ENCODE measurements at places on chromosomes 2 and 18.

DNA sequence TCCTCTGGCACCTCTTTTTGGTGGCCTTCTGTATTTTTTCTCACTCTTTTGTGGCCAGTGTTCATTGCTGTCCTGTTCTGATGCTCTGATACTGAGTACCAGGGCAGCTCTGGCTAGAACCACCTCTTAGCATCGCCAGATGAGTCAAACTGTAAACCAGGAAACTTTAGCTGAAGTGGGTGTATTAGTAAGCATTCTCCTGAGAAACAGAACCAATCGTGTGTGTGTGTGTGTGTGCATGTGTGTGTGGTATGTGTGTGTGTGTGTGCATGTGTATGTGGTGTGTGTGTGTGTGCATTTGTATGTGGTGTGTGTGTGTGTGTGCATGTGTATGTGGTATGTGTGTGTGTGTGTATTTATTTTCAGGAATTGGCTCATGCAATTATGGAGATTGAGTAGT is 166.3 kb upstream of the SKOR2 start:
- peaks cover 27% of the 10 kb centered on the region for H3K27me3 ChIP-seq
- no peak overlapping the region for H3K27ac ChIP-seq
- H3K36me3 ChIP-seq = no peaks in the 10 kb centered on the region
- H3K4me1 ChIP-seq = no peaks in the 10 kb centered on the region

- no peaks in the 10 kb centered on the region for H3K36me3 ChIP-seq
- DNase-seq = no peak
- H3K4me1 ChIP-seq = peaks cover 44% of the 10 kb centered on the region
- no peak overlapping the region for H3K4me3 ChIP-seq
- H3K27me3 ChIP-seq = no peaks in the 10 kb centered on the region
- no peak overlapping the region for H3K27ac ChIP-seq
These were observed 21.6 kb downstream of the DNMT3A start for GRCh38 chr2:25320077-25320476.

DNA sequence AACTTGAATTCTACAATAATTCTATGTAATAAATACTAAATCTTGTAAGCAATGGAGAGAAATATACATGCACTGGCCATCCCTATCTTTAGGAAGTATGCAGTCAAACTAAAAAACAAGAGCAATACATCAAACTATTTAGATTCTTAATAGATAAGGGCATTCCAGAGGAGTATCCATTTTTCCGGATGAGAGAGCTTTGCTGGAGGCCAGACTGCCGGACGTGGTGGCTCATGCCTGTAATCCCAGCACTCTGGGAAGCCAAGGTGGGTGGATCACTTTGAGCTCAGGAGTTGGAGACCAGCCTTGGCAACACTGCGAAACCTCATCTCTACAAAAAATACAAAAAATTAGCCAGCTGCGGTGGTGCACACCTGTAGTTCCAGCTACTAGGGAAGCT is 60.8 kb downstream of the KIF5C start:
- no peak overlapping the region for H3K4me3 ChIP-seq
- H3K36me3 ChIP-seq = no peaks in the 10 kb centered on the region
- no peak overlapping the region for H3K27ac ChIP-seq

DNA sequence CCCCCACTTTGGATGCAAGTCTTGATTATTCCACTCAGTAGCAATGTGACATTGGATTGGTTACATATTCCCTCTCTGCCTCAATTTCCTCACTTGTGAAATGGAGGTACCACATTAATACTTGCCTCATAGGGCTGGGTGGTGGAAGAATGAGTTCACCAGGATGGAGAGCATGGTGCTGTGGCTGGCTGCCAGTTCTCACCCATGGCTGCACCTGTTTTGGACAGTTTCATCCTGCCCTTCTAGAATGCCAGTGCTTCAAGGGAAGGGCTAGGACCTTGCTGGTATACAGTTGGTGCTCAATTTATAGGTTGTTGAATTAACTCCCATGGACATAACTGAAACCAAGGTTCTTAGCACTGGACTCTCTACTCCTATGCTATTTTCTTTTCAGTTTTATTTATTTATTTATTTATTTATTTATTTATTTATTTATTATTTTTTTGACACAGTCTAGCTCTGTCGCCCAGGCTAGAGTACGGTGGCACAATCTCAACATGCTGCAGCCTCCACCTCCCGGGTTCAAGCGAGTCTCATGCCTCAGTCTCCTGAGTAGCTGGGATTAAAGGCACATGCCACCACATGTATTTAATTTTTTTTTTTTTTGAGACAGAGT is 5.3 kb upstream of the SH3RF3 start:
- H3K4me1 ChIP-seq = peaks cover 9% of the 10 kb centered on the region
- H3K27me3 ChIP-seq = no peaks in the 10 kb centered on the region
- no peaks in the 10 kb centered on the region for H3K36me3 ChIP-seq
- DNase-seq = no peak

DNA sequence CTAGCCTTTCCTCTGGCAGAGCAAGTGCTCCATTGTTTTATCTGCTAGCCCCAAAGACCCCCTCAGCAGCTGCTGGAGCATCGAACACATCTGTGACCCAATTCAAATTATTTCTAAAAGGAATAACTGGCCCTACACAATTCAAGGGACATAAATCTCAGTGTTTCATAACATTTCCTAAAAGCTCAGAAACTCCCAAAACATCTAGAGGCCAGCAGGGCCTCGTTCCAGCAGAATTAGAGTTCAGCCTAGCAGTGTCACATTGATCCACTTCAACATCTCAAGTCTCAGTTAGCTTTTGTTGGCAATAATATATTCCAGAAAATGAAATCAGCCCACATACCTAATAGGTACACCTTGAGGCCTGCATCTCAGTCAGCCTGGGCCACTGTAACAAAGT is 179.1 kb downstream of the ETAA1 start:
- no peak overlapping the region for H3K27ac ChIP-seq
- no peak overlapping the region for H3K4me3 ChIP-seq
- H3K27me3 ChIP-seq = no peaks in the 10 kb centered on the region
- no peak for DNase-seq

DNA sequence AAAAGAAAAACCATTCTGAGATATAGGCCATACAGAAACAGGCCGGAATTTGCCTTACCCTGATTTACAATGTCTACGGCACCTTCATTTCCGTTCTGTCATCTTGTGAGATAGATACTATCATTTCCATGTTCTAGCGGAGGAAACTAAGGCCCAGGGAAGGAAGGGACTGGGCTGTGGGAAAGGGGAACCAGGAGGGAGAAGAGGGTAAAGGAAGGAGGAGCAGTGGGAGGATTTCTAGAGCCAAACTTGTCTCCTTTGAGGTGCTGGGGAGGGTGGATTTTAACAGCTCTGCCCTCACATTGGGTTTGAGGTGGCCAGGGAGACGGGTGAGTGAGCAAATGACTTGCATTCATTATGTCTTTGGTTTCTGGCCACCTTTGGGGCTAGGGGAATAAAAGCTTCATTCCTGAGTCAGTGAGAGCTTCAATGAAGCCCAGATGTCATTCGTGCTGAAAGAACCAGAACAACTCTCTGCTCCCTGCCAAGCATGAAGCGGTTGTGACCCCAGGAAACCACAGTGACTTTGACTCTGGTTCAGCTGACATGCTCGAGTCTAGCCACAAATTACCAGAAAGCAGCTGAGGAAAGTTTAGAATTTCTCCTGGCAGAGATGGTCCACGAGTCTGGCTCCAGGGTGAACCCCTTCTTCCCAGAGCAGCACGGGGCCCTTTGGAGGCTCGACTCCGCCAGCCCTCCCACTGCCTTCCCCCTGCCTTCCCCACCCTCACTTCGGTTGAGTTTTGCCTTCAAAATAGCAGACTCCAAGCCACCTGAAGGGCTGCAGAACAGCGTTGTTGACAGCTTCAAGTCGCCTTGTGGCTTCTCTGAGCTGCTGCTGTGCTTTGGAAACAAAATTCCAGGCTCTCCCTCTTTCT is 3.8 kb downstream of the ACTG2 start:
- no peaks in the 10 kb centered on the region for H3K4me1 ChIP-seq
- no peak overlapping the region for H3K4me3 ChIP-seq
- no peak for DNase-seq
- H3K27ac ChIP-seq = no peak overlapping the region
- no peaks in the 10 kb centered on the region for H3K27me3 ChIP-seq

DNA sequence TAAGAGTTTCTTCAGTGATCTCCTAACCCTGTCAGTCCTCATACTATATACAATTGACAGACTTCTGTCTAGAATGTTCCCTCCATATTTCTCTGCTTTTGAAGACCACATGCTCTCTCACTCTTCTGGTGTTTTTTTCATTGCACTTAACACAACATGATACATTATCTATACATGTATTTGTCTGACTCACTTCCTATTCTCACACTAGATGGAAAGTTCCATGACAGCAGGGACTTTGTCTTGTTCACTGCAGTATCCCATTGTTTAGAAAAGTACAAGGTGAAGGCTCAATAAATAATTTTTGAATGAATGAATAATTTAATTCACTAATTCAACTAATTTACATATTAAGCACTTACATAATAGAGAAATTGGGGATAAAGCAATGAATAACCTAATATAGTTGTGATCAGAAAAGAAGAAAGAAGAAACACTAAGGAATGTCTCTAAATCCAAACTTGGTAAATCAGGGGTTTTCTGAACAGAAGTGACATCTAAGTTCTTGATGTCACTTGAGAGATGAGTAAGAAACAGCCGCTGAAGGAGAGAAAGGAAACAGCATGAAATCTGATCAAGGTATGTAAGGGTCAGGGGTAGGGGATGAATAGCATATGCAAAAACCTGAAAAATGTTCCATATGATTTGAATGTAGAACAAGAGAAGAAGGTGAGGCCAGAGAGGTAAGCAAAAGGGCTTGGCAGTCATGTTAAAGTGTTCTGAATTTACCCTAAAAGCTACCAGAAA is 42.4 kb downstream of the MBD2 start:
- H3K4me1 ChIP-seq = no peaks in the 10 kb centered on the region
- H3K36me3 ChIP-seq = no peaks in the 10 kb centered on the region
- H3K27me3 ChIP-seq = no peaks in the 10 kb centered on the region
- DNase-seq = no peak

GRCh38 chr2:184413671-184414229 is 184.6 kb upstream of the ZNF804A start:
- DNase-seq = no peak
- H3K27me3 ChIP-seq = no peaks in the 10 kb centered on the region
- no peaks in the 10 kb centered on the region for H3K4me1 ChIP-seq
- H3K4me3 ChIP-seq = no peak overlapping the region
- no peak overlapping the region for H3K27ac ChIP-seq

GRCh38 chr2:234488913-234489451 is 7.9 kb downstream of the ARL4C start:
- no peaks in the 10 kb centered on the region for H3K4me1 ChIP-seq
- H3K36me3 ChIP-seq = no peaks in the 10 kb centered on the region
- no peak overlapping the region for H3K4me3 ChIP-seq
- DNase-seq = no peak
- peaks cover 38% of the 10 kb centered on the region for H3K27me3 ChIP-seq
- no peak overlapping the region for H3K27ac ChIP-seq

- H3K27ac ChIP-seq = no peak overlapping the region
- no peaks in the 10 kb centered on the region for H3K4me1 ChIP-seq
- H3K27me3 ChIP-seq = no peaks in the 10 kb centered on the region
These were observed 31.7 kb upstream of the LINC00305 start for GRCh38 chr18:64180617-64181016.

- no peaks in the 10 kb centered on the region for H3K36me3 ChIP-seq
- no peak overlapping the region for H3K4me3 ChIP-seq
- H3K27me3 ChIP-seq = no peaks in the 10 kb centered on the region
- H3K27ac ChIP-seq = peak overlapping the region; percentile 32
- peaks cover 26% of the 10 kb centered on the region for H3K4me1 ChIP-seq
These were observed 48.3 kb downstream of the TSPYL6 start for GRCh38 chr2:54207666-54208195.

DNA sequence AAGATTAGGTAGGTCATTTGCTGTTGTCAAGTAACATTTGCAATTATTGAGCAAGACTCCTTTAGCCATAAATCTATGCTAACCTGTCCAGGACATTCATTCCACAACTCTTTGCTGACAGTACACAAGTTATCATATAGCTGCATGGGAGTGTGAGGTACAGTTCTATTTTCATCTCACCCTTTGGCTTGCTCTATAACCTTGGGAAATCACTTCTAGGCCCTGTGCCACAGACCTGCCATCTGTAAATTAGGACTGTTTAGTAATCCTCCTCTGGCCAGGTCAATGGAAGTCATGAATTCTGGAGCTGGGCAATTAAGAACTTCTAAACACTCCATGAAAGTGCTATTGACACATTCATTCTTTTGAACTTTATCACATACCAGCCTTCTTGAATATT is 34.6 kb upstream of the PAIP2B start:
- peak overlapping the region; percentile 47 for H3K27ac ChIP-seq
- H3K36me3 ChIP-seq = no peaks in the 10 kb centered on the region
- no peaks in the 10 kb centered on the region for H3K27me3 ChIP-seq
- peaks cover 11% of the 10 kb centered on the region for H3K4me1 ChIP-seq

DNA sequence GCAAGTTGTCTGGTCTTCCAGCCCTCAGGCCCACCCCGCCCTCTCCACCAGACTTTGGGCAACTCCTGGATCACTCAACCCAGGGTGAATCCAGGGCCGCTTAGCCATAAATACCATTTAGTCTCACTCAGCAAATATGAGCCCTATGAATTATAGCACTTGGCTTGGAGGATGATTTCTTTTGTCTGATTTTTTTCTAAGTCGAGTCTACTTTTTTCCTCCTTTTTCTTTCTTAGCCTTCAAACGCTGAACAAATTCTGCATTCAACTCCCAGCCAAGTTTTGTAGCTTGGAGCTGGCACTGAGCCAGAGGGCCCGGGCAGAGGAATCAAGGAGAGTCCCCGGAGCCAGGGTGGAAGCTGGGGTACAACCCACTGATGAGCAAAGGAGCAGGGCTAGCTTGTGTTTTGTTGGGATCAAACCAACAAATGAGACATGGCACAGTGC is 48.7 kb downstream of the SERTAD2 start:
- no peaks in the 10 kb centered on the region for H3K27me3 ChIP-seq
- no peak for DNase-seq
- no peaks in the 10 kb centered on the region for H3K36me3 ChIP-seq
- peaks cover 3% of the 10 kb centered on the region for H3K4me1 ChIP-seq
- H3K4me3 ChIP-seq = no peak overlapping the region

GRCh38 chr2:41959760-41960159 is 88.1 kb upstream of the PKDCC start:
- no peaks in the 10 kb centered on the region for H3K27me3 ChIP-seq
- H3K36me3 ChIP-seq = no peaks in the 10 kb centered on the region
- H3K4me3 ChIP-seq = no peak overlapping the region

- no peak overlapping the region for H3K4me3 ChIP-seq
- no peak overlapping the region for H3K27ac ChIP-seq
- H3K36me3 ChIP-seq = no peaks in the 10 kb centered on the region
- H3K27me3 ChIP-seq = no peaks in the 10 kb centered on the region
- H3K4me1 ChIP-seq = no peaks in the 10 kb centered on the region
These were observed 63.5 kb downstream of the LAMA3 start for GRCh38 chr18:23752796-23753195.

DNA sequence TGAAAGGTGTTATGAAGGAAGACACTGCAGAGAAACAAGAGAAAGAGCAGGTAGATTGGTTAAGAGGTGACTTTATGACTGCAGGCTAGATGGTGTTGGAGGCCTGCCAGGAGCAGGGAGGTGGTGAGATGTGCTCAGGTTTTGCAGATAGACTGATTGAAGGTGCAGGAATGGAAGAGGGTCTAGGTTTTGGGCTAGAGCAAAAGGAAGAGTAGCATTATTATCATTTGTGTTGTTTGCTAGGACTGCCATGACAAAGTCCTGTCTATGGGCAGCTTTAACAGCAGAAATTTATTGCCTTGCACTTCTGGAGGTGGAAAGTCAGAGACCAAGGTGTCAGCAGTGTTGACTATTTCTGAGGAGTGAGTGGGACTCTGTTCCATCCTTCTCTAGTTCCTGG is 172.9 kb upstream of the SOX11 start:
- no peaks in the 10 kb centered on the region for H3K4me1 ChIP-seq
- no peaks in the 10 kb centered on the region for H3K27me3 ChIP-seq
- no peak for DNase-seq
- H3K27ac ChIP-seq = no peak overlapping the region

Measured in psoas muscle (tissue), 8 donors.